Naive thymus-derived CD4-positive, alpha-beta T cell (primary cell): ENCODE measurements at places on chromosomes 16 and 17.

- DNase-seq, result no peak
Measured at GRCh38 chr17:74192950-74193781, 10.3 kb upstream of the RPL38 start.

DNA sequence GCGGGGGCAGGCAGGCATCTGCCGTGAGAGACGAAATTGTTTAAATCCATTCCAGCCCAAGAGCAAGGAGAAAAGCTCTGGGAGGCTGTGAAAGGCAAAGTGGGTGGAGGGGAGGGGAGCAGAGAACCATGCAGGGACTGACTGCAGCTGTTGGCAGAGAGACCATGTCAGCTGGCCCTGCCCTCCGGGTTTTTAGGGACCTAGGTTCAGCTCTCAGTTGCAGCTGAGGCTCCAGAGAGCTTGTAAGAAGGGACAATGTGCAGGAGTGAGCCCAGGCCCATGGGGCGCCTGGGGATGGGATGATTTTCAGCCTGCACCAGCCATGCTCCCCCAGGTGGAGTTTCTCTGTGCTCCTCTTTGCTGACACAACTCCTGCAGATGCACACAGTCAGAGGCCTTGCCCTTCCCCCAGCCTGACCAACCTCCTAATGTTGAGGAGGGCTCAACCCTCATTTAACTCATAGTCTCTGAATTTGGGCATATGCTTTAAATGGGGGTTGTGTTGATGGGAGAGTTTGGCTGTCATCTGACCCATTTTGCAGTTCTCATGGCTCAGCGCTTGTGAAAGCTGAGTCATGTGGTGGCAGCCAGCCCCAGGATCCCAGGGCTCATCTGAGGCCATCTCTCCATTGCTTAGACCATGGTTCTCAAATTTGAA lies 70.9 kb downstream of the PLXDC1 start:
- DNase-seq, result no peak

- no peak for DNase-seq
Measured at GRCh38 chr17:20797292-20797691, 217.8 kb downstream of the CDRT15L2 start.

DNA sequence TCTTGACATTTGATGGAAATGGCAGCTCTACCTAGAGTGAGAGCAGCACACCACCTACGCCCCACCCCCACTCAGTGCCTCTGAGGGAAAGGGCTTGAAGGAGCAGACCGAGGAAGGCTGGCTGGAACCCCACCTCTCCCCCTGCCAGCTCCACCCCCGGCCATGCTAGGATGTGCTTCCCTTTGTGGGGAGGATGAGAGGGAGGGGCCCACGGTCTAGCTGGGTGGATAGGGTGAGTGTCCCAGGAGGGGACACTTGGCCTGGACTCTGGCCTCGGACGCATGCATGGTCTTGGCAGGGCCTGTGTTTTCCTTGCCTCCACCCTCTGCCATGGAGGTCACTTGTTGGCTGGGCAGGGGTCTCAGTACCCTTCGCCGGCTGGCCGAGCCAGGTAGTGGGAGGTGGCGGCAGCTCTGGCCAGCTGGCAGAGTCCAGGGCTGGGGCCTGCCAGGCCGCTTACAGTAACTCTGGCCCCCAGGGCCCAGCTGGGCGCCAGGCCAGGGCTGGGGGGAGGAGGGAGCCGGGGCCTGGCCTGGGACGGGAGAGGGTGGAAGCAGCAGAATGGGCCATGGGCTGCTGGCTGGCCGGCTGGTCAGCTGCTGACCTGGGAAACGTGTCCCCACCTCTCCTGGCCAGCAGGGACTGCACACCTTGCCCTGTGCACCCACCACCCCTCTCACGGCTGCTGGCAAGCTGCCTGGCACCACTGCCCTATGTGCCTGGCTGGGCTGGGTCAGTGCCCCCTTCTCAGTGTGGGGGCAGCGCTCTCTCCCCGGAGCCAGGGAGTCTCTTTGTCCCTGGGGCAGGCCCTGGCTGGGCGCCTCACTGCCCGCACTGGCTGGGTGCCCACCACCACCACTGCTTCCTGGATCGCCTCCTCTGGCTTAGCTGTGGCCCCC lies 23.0 kb downstream of the RARA start:
- DNase-seq, result no peak

DNA sequence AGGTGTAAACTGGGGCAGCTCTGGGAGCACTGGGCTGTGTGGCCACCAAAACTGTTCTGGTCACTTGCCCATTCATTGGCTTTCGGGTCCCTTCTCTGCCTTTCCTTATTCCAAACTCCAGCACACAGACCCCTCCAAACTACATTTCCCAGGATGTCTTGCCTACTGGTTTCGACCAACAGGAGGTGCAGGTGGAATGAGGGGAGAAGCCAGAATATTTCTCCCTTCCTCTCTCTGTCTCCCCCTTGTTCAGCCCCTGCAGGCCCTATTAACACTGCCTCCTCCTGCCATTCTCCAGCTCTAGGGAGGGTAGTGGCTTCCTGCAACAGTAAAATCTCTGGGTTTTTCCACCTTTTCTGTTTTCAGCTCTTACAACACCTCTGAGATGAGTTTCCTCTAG lies 13.2 kb upstream of the NAGPA start:
- no peak for DNase-seq
